ENCODE measurements at places on chromosomes 4 and X.

DNA sequence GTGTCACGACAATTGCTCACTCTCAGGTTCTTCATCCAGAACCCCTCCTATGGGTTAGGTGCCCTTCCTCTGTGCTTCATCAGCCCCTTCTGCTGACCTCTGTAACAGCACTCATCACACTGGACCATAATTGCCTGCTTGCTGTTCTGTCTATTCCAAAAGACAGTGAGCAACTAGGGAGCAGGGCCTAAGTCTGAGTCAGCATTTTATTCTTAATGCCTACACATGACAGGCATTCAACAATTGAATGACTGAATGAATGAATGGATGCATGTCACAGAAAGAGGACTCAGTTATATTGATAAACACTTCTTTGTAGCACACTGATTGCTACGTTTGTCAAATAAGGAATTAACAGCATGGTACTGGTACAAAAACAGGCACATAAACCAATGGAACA, 317.0 kb downstream of the ZIC3 start:
- no peak for DNase-seq

DNA sequence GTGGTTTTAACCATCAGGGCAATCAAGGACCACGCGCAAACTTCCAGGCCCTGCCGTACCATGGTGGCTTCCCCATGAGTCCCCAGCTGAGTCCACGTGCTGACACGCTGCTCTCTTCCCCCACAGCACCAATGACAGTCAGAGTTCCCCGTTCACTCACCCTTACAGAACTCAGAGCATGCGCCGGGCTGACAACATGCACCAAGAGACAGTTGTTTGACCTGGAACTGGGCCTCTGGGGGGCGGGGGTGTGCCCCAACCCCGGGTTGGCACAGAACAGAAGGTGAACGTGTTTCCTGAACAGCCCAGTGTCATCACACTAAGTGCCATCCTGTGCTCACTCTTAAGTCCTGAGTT, 29.4 kb downstream of the IRF2 start:
- no peak for DNase-seq

DNA sequence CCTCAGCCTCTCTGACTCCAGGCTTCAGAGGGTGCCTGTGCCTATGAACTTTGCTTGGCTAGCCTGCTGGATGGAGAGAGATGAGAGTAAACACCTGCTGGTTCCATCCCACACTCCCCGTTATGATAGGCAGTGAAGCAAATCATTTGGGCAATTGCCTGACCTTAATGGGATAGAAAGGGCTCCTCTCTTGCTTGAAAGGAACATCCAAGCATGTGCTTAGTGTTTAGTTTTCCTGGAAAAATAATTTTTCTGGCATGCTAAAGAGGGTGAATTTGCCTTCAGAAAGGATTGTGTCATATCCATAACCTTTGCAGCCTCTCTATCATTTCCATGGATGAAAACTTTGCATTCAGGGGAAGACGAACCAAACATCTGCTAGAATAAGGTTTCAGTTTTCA, 10.8 kb downstream of the PLAC1 start:
- DNase-seq = no peak

GRCh38 chrX:95040104-95040503, 1366.1 kb downstream of the FAM133A start:
- no peak for DNase-seq

GRCh38 chrX:36986231-36986630, 21.9 kb upstream of the FAM47C start:
- no peak for DNase-seq

GRCh38 chrX:129772796-129773431, 6.8 kb upstream of the SASH3 start:
- no peak for DNase-seq

DNA sequence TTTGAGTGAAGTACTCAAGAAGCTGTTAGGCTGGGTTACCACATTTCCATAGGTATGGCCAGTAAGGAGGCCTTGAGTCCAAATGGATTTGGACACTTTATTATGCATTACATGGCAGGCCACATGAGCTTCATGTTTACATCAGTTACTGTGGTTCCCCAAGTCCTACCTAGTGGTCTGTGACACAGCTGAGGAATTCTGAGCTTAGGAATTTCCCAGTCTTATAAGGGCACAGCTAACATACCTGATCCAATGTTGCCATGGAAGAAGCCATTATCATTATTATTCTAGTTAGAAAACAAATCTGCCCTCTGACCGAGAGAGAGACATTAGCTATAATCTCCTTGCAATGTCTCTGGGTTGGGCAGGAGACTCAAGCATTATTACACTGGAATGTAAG, 174.4 kb upstream of the NUDT10 start:
- no peak for DNase-seq

DNA sequence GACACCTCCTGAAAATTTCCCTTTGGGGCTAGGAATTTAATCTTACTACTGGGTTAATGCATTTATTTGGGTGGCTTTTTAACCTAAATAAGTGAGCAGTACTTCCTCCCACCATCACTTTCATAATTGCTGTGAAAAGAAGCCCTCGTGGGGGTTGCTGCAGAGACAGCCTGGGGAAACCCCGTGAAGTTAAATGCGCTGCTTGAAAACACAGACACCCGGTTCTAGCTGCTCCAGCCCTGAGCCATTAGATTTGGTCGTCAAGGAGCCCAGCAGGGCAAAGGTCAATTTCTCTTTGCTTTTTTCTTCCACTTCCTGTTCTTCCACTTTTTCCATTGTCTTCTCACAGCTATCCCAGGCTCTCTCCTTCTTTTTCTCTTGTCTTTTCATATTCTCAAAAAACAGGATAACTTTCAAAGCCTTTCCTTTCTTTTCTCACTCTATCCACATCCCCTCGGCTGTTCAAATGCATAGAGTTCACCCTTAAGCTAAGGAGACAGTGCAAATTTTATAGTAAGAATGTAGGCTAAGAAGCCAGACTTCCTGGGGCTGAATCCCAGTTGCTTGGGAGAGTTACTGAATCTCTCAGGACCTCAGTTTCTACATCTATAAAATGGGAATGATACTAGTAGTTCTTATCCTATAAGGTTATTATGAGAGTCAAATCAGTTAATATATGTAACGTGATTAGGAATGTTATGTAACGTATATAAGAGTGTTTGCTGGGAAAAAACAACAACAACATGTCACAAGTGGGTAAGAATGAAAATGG, 91.5 kb upstream of the ZNF827 start:
- DNase-seq = no peak

DNA sequence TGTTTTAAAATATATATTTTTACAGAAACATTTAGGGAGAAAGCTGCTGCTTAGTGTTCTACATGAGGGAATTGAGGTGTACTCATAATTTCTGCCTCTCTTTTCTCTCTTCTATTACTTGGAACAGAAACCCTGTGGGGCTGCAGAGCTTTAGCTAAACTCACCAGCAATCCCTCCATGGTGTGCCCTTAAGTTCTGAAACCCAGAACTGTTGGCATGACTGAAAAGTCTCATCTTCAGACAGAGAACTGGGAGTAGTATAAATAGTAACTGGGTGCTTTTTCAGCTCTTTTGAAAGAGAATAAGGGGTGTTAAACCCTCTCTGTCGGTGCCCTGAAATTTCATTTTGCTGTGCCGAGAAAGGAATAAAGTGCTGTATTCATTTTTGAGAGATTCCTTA, 294.9 kb upstream of the BOD1L1 start:
- DNase-seq = no peak

DNA sequence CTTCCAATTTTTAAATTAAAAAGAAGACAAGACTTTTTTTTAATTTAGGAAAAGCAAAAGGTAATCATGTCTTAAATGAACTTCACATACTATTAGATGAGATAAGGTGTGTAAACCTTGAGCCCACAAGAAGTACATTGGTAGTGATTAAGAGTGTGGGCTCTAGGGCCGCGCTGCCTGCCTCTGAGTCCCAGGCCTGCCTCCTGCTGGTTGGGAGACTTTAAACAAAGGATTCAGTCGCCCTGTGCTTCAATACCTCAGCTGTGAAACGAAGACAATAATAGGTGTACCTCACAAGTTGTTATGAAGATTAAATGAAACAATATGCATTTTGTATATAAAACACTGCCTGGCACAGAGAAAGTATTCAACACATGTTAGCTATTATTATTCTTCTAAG, 95.9 kb upstream of the MYOZ2 start:
- DNase-seq = no peak

DNA sequence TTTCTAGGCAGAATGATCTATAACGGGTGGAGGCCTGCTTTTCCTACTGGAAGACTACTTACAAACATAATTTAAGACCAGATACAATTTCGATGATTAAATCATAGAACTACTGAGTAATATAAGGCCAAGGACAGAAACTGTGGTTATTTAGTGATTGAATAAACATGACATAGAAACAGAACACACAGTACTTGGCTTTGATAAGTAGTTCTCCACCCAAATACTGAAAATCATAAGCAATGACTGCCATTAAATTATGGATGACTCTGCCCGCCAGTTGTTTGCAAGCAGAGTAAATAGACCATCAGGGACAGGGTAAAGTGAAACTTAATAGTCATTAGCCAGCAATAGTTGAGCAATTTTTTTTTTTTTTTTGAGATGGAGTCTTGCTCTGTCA, 17.2 kb upstream of the SMIM14 start:
- no peak for DNase-seq

GRCh38 chr4:143270256-143270838, 66.3 kb upstream of the GAB1 start:
- DNase-seq = no peak

GRCh38 chr4:169231647-169232262, 39.0 kb downstream of the SH3RF1 start:
- DNase-seq = no peak

- DNase-seq = no peak
Measured at GRCh38 chr4:153679486-153679885, 4.6 kb upstream of the TLR2 start.

- no peak for DNase-seq
Measured at GRCh38 chr4:168153596-168154440, 61.5 kb downstream of the ANXA10 start.

- peak; percentile 16 for DNase-seq
Measured at GRCh38 chrX:130975947-130976346, 72.9 kb upstream of the ENOX2 start.

- no peak for DNase-seq
Measured at GRCh38 chrX:150536455-150537116, 31.8 kb upstream of the MTM1 start.

GRCh38 chr4:113434247-113434587, 327.3 kb downstream of the CAMK2D start:
- no peak for DNase-seq

- no peak for DNase-seq
Measured at GRCh38 chr4:52369649-52370048, 289.5 kb downstream of the USP46 start.

- no peak for DNase-seq
Measured at GRCh38 chr4:72663828-72664227, 94.8 kb upstream of the ADAMTS3 start.

GRCh38 chr4:141329174-141329569, 108.5 kb downstream of the ZNF330 start:
- DNase-seq = no peak

GRCh38 chrX:6708041-6708440, 173.1 kb upstream of the VCX3A start:
- no peak for DNase-seq

DNA sequence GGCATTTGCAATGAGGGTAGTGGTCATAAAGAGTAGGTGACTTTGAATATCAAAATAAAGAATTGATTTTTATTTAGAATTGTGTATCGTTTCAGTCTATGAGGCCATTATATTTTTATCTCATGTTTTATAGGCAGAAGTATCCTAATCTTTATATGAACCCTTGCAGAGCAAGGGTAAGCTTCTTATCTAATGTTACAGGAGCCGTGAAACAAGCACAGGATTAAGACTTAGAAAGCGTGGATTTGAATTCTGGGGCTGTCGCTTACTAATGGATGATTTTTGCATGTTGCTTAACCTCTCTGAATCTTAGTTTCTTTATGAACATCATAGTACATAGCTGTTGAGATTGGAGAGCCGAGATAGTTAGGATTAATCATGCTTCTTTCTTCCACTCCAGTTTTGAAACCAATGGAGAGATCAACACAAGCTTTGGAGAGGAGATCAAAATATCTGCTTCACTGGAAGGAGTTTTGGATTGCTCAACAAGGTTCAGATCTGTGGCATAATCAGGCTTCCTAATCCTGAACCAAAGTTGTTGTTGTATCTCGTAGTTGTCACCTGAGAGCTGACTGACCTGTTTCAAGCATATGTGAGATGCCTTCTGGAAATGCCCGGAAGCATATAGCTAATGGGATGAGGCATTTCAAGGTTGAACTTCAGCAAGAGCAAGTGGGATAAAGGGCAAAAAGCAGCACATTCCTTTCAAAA, 166.9 kb upstream of the GK2 start:
- DNase-seq = no peak

- no peak for DNase-seq
Measured at GRCh38 chrX:22249371-22249770, 23.3 kb upstream of the CBLL2 start.

- no peak for DNase-seq
Measured at GRCh38 chrX:154399527-154400368, 1.6 kb downstream of the RPL10 start.

- DNase-seq = no peak
Measured at GRCh38 chr4:141153751-141154510, 20.7 kb upstream of the RNF150 start.

DNA sequence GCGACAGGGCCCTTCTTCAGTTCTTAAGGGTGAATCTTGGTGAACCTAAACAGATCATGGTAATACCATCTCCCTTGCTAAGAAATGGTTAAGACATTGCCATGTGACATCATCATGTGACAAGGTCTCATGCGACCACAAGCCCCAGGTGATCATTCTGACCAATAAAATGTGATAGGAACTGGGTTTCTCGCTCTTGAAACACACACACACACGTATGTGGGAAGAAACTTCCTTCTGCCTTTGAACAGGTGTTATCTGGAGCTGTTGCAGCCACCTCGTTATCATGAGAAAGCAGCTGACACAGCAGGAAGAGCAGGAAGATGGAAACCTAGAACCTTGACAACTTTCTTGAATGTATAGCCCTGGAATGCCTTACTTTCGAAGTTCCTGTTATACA, 10.2 kb downstream of the SOD3 start:
- no peak for DNase-seq

DNA sequence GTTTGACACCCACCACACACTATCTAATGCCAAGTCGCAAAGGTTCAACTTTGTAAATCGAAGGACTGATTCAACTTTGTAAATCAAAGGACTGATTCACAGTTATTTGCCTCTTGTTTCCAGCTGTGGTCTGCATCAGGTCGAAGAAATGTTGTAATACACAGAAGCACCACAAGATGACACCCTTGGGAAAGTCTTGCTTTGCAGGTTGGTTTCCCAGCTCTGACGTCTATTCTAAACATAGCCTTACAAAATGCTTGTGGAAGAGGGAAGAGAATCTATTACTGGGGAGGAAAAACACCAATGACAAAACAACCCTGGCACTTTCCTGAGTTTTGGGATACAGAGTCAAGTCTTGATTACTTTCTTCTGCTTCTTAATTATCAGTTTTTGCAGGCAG, 35.3 kb downstream of the SUPT20HL1 start:
- DNase-seq = peak; percentile 59

- DNase-seq = peak; percentile 14
Measured at GRCh38 chrX:84729809-84730208, 227.6 kb upstream of the HDX start.

DNA sequence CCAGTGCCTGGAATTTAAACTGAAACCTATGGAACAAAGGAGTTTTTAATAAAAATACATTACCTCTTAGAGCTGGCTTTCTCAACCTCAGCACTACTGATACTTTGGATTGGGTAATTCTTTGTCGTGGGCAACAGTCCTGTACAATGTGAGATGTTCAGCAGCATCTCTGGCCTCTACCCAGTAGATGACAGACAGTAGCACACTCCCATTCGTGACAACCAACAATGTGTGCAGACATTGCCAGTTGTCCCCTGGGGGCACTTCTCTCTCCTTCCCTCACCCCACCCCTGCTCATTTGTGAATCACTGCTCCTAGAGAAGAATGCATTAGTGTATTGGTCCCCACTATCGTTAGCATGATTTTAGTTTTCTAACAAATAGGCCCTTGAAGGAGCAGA, 16.2 kb downstream of the GPAT3 start:
- peak; percentile 21 for DNase-seq

All from hepatic stellate cell (primary cell).